ENCODE measurements at places on chromosomes 4 and X. TPM values are rescaled to one million over a fixed set of nuclear protein-coding genes. Genes with fewer than 3 reads are reported as not detected.

Gene SPATA4
- 1.5 TPM for polyA plus RNA-seq

Gene STATH
- 0.69 TPM for polyA plus RNA-seq

Gene ZFYVE28
- 2.6 TPM for polyA plus RNA-seq

- DNase-seq: no peak
Observed at GRCh38 chrX:8832582-8833378, 31.6 kb upstream of the FAM9A start.

Gene GABRA4
- 0.03 TPM for polyA plus RNA-seq

GRCh38 chr4:89114100-89114499 is 2.8 kb downstream of the TIGD2 start:
- no peak for DNase-seq

DNA sequence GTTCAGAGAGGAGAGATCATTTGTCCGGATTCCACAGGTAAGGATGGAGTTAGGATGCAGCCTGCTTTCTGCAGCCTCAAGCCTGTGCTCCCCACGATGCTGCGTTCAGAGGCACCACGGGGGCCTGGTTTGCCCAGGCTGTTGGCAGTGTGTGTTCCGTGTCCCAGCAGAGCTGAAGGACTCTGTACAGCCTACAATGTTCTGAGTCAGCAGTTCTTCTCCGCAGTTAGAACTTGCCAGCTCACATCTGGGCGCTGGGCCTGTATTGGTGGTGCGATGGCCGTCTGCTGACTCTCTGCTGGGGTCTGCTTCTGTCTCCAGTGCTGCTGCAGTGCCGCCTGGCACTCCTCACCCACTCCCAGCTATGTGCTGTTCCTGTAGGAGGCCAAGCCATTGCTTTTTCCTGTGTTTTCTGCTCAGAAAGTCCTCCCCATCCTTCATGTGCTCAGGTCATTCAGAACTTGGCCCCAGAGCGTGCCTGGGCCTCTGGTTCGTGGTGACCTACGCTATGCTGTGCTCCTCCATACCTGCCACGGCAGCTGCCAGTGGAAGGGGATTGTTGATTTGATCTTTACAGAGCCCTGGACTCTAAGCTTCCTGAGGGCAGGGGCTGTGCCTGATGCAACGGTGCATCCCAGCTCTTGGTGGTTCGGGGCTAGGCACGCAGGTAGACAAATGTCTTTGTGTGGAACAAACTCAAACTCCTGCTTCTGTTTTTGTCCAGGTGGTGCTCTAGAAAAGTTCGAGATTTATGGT is 42.6 kb upstream of the TADA2B start:
- no peak for DNase-seq
